ENCODE measurements at places on chromosomes 6 and 20.

DNA sequence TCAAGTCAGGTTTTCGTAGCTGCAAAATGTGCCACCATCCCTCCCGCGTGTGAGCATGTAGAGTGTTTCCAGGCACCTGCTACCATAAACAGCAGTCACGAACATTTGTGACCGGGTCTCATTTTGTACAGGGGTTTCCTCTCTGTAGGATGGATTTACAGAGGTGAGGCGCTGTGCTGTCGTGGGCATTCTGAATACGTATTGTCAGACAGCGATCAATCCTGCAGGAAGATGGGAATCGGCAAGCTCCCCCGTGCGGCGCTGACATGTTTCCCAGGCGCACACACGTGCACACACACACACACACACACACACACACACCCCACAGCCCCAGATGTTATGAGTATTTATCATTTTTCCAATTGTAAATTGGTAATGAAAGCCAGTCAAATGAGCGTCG lies 15.8 kb downstream of the ANKRD60 start:
- DNase-seq = no peak

DNA sequence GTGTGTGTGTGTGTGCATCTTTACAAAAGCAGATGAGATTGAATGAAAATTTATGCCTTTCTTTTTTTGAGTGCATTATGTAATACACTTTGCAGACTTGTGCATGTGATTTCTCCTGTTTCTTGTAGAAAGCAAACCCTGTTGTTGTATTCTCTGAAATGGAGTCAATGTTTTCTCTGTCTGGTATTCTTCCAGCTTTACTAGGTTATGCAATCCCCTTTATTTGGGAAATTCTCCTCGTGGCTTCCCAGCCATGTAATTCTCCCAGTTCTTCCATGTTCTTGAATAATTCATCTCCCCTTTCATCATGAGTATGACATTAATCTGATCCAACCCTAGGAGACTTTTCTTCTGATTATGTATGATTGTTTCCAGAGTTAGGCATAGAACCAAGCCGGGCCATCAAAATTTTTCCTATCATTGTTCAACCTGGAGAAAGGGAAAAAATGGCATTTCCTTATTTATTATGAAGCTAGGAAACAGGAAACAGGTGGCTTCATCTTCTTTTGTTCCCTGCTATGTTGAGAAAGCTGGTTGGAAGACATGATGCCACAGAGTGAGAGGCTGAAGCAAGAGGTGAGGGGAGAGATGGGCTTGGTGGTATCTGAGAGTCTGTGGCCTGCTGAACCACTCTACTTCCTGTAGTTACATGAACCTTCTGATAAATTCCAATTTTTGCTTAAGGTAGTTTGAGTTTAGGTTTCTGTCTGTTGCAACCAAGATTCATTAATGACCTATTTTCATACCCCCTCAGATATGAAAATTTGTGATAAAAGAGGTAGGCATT lies 68.8 kb downstream of the PRL start:
- DNase-seq = no peak

GRCh38 chr6:139473231-139473701 lies 98.8 kb upstream of the CITED2 start:
- DNase-seq = no peak

GRCh38 chr6:37624121-37624520 lies 73.6 kb downstream of the MDGA1 start:
- peak; percentile 18 for DNase-seq

GRCh38 chr20:43700627-43701026 lies 26.2 kb downstream of the GTSF1L start:
- DNase-seq = no peak

GRCh38 chr6:136930528-136930927 lies 8.4 kb downstream of the SLC35D3 start:
- no peak for DNase-seq

DNA sequence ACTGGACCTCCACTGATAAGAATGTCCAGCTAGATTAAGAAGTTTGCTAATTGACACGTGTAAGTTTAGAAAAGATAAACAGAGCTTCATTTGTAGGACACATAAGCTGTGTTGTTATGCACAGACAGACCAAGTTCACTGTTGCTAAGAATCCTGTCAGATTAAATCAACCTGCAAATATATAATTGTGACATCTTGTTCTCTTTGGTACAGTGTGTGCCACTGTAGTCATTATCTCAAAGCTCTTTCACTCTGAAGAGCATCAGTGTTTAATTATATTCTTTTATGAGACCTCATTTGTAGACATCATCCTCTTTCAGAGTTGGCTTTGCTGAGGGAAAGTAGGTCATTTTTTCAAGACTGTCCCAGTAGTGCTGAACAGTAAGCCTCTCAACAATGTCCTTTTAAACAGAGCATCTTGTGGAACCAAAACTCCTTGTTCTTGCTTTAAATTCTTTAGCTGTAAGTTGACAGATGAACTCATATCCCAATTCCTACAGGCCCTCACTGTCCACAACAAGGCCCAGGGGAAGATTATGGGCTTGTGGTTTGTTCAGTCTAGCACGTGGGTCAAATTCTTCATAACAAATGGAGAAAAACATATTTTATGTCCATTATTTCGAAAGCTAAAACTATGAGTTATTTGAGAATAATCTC lies 252.4 kb downstream of the HDGFL1 start:
- no peak for DNase-seq
